Endothelial cell (in vitro differentiated cells): ENCODE measurements at places on chromosomes 4 and X.
A peak's percentile ranks its signal among the peaks of the same experiment; 100 is the strongest.

- DNase-seq, result no peak
Observed at GRCh38 chrX:103183912-103184311, 31.0 kb upstream of the BEX4 start.

DNA sequence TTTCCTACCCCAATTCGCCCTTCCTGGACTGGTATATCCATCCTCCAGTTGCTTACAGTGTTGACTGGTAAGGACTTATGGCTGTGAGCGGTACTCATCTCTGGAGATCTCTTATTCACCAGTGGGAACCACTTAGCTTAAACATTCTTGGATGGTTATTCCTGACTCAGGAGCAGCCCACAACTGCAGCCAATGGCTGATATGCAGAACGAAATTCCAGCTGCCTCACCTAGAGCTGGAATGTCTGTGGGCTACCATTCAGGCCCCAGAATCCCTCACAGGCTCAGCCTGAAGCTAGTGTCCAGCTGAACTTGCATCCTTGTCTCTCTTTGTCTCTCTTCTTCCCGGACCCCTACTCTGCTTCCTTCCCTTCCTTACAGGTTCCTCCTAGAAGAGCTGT lies 138.9 kb upstream of the SMIM31 start:
- no peak for DNase-seq

DNA sequence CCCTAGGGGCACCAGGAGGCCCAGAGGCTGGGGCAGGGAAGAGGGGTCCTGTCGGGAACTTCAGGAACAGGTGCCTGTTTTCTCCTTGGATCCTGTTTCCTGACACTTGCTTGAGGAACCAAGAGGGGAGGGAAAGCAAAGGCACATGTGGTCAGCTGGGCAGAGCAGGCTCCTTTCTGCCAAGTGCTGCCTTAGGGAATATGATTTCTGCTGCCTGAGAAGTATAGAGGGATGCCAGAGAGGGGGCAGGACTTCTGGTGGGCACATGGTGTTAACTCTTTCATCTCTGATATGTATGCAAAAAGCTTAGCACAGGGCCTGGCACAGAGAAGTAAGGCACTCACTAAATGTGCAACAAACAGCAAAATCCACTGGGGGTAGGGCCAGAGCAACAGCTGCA lies 51.2 kb upstream of the PJA1 start:
- no peak for DNase-seq

- DNase-seq, result no peak
Observed at GRCh38 chrX:54386314-54386713, 28.5 kb upstream of the WNK3 start.

GRCh38 chrX:44667771-44668170 lies 125.1 kb upstream of the FUNDC1 start:
- DNase-seq, result no peak

DNA sequence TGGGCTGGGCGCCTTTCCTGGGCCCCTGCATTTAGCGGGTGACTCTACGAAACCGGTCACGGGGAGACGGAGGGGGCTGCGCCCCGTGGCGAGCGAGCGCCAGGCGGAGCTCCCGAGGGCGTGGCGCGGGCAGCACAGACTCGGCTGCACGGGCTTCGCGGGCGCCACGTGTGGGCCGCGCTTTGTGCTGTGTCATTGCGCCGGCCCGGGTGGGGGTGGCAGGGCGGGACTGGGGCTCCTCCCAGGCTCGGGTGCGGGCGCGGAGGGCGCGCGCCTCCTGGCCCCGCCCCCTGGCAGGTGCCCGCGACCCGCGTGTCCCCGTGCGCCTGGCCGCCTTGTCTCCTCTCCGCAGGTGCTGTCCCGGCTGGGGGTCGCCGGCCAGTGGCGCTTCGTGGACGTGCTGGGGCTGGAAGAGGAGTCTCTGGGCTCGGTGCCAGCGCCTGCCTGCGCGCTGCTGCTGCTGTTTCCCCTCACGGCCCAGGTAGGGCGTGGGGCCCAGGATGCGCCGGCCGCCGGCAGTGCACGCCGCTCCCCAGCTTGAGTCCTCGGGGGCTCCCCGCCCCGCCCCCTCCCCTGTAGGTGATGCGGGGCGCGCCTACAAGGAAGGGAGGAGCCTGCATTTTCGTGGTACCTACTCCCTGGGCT lies 651 bp downstream of the UCHL1 start:
- DNase-seq, result peak; percentile 52

- no peak for DNase-seq
Observed at GRCh38 chr4:7766086-7766485, 173.6 kb downstream of the AFAP1 start.

- no peak for DNase-seq
Observed at GRCh38 chr4:14559646-14560045, 442.6 kb upstream of the CPEB2 start.

DNA sequence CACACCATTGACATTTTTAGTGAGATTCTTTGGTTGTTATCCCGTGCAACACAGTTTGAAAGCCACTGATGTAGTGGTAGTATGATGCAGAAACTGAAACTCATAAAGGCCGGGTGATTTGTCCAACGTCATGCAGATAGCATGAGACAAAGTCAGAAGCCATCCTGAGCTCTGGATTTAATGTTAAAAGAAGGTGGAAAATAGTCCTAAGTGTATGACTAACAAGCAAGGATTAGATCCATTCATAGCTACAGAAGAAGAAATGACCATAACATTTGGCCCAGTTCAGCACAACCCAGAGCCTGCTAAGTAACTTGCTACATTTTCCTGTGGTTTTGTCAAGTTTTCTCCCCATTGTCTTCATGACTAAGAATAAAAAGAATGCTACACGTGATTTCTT lies 142.4 kb downstream of the AMELX start:
- no peak for DNase-seq

- no peak for DNase-seq
Observed at GRCh38 chrX:137684591-137684990, 118.7 kb downstream of the ZIC3 start.

DNA sequence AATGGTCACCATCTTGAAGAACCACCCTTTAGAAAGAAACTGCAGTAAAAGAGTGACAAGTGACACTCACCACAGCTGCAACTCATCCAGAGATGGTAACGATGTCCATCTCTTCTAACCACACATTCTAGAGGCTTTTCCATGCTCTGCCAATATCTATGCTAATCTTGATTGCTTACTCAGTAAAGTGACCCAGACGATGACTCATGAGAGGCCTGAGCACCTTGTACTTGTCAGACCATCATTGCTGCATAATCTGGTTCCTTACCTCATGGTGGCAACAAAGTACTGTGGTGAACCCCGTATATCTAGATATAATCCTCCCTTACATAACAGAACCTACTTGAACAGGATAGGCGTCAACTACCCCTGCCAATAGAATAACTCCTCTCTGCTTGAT lies 75.6 kb downstream of the CCNG2 start:
- no peak for DNase-seq

DNA sequence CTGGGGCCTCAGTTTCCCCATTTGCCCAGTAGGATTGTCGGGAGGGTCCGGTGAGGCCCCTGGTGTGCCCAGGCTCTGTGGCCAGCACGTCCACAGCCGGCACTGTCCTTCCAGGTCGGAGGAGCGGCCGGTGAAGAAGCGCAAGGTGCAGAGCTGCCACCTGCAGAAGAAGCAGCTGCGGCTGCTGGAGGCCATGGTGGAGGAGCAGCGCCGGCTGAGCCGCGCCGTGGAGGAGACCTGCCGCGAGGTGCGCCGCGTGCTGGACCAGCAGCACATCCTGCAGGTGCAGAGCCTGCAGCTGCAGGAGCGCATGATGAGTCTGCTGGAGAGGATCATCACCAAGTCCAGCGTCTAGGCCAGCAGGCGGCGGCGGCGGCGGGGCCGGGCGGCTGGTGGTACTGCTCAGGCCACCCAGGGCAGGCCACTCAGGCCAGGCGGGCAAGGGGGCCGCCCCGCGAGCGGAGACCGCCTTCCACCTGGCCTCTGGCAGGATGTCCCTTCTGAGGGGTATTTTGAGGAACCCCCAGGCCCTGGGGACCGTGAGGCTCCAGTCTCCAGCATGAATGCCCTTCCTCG lies 6.7 kb downstream of the MSANTD1 start:
- DNase-seq, result no peak

DNA sequence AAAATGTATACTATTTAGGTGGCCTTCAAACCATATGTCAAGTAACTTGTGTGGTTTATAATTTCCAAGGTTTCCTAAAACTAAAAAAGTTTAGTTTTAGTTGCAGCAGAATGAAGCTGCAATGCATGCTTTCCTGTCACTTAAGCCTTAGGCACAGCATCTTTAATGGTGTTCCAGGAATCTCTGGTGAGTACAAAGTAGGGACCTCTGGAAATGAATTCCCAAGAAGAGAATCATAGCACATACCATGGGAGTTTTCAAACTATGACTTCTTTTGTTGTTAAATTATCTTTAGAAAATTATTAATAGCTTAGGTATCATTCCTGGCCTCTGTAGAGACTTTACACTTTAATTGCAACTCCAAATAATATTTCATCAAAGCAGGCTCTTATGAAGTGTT lies 1005.9 kb upstream of the PABPC4L start:
- DNase-seq, result no peak

GRCh38 chr4:120755864-120756263 lies 166.7 kb downstream of the PRDM5 start:
- no peak for DNase-seq

DNA sequence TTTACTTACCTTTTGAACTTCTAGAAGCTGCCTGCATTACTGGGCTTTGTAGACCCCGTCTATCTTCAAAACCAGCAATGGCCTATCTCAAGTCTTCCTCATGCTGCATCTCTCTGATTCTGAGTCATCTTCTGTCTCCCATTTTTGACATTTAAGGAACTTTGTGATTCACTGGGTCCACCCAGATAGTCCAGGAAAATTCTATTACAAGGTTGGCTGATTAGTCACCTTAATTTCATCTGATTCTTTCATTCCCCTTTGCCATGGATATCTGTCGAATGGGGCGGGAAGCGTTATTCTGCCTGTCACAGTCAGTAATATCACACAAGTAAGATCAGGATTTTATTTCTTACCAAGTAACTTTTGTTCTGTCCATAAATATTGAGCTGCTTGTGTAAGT lies 618.0 kb downstream of the CCSER1 start:
- no peak for DNase-seq

GRCh38 chrX:13256603-13257002 lies 63.2 kb downstream of the ATXN3L start:
- DNase-seq, result no peak

- DNase-seq, result no peak
Observed at GRCh38 chrX:10397349-10397748, 223.0 kb downstream of the MID1 start.

GRCh38 chr4:140595065-140595464 lies 26.3 kb upstream of the UCP1 start:
- no peak for DNase-seq

DNA sequence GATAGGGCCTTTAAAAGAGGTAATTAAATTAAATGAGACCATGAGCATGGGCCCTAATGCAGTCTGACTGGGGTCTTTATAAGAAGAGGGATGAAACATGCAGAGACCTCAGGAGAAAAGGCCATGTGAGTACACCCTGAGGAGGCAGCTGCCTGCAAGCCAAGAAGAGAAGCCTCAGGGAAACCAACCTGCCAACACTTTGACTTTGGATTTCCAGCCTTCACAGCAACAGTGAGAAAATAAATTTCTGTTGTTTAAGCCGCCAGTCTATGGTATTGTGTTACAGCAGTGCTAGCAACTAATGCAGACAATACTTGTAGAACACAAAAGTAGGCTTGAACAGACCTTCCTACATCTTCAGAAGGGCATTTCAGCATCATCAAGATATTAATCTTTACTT lies 52.3 kb downstream of the SMAD1 start:
- no peak for DNase-seq

DNA sequence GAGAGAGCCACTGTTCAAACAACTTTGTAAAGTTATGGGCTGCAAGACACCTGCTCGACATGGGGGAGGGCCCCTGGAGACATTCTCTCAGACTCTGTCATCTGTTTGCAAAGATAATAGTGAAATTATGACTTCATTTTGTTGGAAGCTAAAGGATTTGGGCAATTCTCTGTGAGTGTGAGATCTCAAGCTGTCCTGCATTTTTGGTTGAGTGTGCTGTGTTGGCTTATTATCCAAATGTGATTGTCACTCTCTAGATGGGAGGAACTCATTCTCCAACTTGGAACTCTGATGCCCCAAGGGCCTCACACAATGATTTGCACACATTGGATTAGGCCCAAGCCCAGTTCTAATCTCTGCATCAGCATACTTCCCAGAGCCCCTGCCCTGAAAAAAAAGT lies 63.7 kb downstream of the STK32B start:
- DNase-seq, result no peak

DNA sequence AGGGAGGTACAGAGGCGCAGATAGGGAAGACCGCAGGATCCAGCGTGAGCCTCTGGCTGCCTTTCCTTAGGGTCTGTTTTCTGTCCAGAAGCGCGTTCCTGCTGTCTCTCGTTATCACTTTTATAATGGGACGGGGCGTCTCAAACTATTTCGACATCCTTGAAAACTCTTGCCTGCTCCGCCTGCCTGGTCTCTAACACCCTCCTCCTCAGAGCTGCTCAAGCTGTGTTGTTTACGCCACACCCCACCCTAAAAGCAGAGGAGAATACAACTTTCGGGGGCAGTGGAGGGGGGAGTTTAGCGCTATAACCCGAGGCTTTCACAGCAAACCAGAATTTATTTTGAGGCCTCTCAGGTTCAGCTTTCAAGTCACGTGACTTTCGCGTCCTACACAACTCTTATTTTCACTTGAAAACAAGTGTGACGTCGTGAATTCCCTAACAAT lies 646 bp upstream of the FAM3A start:
- no peak for DNase-seq

DNA sequence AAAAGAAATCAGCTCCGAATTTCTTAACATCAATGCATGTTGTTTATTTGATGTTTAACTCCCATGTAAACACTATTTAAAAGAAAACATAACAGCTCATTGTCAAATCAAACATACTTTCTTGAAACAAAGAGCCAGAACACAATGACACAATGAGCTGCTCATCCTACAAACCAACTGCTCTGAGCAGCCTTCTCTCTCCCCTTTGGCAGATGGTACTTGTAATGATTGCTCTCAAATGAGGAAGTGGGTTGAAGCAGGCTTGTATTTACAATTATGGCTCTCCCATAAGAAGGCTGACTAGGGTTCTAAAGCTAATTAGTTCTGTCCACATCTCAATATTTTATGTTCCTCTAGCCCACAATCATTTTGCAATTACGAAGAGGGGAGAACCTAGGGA lies 637.8 kb upstream of the ADGRL3 start:
- no peak for DNase-seq

DNA sequence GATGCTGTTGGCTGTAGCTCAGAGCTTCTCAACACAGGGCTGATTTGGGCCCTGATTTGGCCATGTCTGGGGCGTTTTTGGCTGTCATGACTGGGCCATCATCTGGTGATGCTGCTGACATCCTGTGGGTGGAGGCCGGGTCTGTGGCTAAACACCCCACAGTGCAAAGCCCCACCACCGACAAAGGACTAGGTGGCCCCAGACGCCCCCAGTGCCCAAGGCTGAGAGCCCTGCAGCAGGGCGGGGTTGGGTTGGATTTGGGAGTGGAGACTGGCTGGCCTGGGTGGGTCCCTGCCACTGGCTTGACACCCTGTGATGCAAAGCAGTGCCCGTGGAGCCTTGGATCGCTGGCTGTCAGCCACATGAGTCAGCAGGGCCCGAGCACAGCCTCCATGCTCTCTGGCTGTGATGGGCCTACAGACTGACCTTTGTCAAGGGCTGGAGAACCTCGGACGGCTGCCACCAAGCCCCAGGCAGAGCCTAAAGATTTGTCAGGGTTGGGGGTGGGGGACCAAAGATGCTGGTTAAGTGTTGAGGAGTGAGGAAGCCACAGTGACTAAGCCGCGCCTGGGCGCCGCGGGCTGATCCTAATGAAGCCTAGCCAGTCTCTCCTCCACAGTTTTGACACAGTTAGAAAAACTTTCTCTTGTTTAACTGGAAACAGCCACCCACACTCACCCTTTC lies 28.3 kb downstream of the CYTL1 start:
- DNase-seq, result no peak
